CD4-positive, alpha-beta memory T cell (primary cell): ENCODE measurements at places on chromosomes 6 and 20.
A peak's percentile ranks its signal among the peaks of the same experiment; 100 is the strongest.

GRCh38 chr6:140490081-140490480 is 1115.6 kb upstream of the CITED2 start:
- DNase-seq: no peak

- DNase-seq: peak; percentile 75
Observed at GRCh38 chr6:137883400-137884148, 16.5 kb downstream of the TNFAIP3 start.

- no peak for DNase-seq
Observed at GRCh38 chr20:53738945-53739798, 145.5 kb upstream of the ZNF217 start.

DNA sequence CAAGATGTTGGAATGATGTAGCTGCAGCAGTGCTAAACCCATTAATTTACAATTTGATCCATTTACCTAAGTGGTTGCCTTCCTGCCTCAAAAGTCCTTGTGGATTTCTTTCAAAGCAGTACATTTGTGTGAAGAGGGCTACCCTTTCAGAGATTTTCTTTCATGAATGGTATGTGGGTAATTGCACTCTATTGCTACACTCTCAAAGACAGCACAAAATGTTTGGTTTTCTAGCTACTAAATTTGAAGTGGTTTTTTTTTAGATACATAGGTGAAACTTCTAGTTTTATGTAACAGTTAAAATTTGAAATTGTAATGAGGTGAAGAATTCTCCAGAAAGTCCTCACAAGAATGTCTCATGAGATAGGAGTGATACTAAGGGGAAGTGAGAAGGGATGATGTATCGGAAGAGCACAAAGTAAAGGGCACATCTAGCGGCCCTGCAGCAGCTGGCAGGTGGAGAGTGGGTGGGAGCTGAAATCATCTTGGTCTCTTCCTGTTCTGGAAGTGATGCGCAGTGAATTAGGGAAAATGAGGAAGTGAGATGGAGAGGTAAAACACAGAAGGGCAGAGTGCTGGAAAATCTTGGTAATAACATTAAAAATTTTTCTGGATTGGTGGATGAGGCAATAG is 236.8 kb upstream of the MAN1A1 start:
- no peak for DNase-seq

DNA sequence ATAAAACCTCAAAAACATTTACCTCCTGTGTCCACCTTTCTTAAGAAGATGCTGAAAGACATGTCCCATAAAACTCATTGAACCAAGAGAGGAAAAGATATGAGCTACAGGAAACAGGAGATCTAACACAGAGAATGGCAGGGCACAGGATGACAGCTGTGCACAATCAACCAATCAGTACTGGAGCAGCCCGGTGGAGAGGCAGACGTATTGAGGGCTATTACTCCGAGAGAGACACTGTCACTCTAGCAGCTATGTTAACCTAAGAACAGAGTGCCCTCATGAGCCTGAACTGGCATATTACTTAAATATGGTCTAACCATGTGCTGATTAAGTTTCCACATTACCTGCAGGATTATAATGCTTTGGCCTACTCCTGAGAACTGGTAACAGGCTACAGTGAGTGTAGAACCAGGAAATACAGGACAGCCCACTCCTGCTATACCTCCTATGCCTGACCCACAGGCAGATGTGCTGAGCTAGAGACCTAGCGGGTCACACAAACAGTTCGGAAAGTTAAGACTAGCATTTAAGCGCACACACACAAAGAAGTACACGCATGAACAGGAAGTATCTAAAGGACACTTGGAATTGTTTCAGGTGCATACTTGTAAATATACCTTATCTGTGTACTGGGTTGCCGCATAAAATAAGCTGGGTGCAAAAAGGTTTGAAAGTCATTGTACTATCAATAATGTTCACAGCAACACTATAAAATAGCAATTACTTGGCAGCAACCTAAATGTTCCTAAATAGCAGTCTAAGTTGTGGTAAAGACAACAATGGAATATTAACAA is 199.3 kb upstream of the SHLD1 start:
- no peak for DNase-seq

GRCh38 chr20:42067174-42067573 is 449.0 kb upstream of the CHD6 start:
- DNase-seq: no peak

- DNase-seq: peak; percentile 64
Observed at GRCh38 chr6:6610031-6610591, 21.6 kb downstream of the LY86 start.

DNA sequence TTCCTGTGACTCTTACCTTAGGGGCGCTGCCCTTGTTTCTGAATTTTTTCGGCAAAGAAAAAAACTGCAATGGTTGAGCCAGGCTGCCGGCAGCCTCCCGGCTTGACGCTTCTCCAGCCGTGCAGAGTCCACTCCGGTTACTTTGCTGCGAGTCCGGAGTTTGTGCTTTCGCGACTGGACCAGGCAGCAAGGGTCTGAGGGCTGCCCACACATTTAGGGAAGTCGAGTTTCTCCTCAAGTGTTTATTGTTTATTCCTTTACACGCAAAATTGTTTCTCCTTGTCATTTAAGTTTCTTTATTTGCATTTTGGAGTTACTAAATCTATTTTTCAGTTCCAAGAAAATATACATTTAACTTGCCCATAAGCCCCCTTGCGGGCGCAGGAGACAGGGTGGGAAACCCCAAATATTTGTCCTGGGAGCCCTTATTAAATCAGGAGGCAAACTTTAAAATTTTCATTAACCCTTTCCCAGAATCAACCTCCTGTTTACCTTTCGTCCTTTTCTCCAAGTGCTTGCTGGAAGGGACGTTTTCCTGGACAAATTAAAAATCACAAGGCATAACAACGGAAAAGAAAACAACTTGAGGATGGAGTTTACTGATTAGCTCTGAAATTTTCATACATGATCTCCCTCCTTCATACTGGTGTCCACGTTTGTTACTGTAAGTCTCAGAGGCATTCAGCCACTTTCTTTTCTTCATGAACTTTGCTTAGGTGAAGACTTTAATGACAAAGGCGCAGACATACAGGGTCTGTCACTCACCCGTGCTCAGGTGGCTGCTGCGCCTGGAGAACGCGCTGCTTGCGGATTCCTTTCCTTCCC is 1.7 kb upstream of the PDE10A start:
- DNase-seq: no peak

- DNase-seq: no peak
Observed at GRCh38 chr6:114941078-114941477, 598.3 kb upstream of the HS3ST5 start.
